Endothelial cell of umbilical vein (primary cell): ENCODE measurements at places on chromosomes 16 and 17. TPM values are rescaled to one million over a fixed set of nuclear protein-coding genes. Genes with fewer than 3 reads are reported as not detected.

DNA sequence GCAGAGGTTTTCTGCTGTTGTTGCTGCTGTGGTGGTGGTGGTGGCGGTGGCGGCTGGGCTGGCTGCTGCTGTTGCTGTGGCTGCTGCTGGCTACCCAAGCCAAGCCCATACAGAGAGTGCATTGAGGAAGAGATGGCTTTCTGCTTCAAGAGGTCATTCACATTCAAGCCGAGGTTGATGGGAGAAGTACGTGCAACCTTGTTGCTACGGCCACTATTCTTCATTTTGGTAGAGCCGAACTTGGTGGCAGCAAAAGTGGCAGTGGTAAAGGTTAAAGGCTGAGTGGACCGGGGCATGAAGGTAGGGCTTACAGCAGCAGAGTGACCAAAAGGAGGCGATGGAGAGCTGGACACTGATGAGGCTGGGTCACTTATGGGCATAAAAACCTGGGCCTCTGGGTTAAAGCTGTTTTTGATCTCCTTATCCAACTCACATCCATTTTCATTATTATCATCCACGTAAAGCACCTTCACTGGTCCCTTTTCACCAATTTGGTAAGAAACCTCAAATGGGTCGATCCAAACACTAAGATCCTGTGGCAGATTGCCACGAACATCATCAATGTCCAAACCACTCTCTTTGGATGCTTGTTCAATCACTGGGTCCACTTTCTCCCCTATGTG, 2.8 kb downstream of the TOB1 start:
- peaks cover 5% of the 10 kb centered on the region for H3K36me3 ChIP-seq
- H3K27me3 ChIP-seq: no peaks in the 10 kb centered on the region

GRCh38 chr17:50221864-50222545, 20.6 kb upstream of the COL1A1 start:
- no peak overlapping the region for H3K27ac ChIP-seq
- no peak overlapping the region for H3K4me3 ChIP-seq
- H3K27me3 ChIP-seq: peaks cover 36% of the 10 kb centered on the region

GRCh38 chr16:11563493-11564040, 23.2 kb downstream of the LITAF start:
- no peaks in the 10 kb centered on the region for H3K36me3 ChIP-seq
- no peak for DNase-seq
- no peaks in the 10 kb centered on the region for H3K27me3 ChIP-seq
- no peak overlapping the region for H3K27ac ChIP-seq
- H3K4me3 ChIP-seq: no peak overlapping the region
- peaks cover 11% of the 10 kb centered on the region for H3K4me1 ChIP-seq

- no peak overlapping the region for H3K27ac ChIP-seq
- H3K36me3 ChIP-seq: no peaks in the 10 kb centered on the region
- no peaks in the 10 kb centered on the region for H3K4me1 ChIP-seq
- no peak overlapping the region for H3K4me3 ChIP-seq
- no peak for DNase-seq
These were observed 7.0 kb upstream of the SLC39A11 start for GRCh38 chr17:73099511-73099910.

- peaks cover 11% of the 10 kb centered on the region for H3K36me3 ChIP-seq
- H3K27ac ChIP-seq: no peak overlapping the region
- DNase-seq: no peak
- no peaks in the 10 kb centered on the region for H3K27me3 ChIP-seq
- no peaks in the 10 kb centered on the region for H3K4me1 ChIP-seq
These were observed 38.6 kb downstream of the LITAFD start for GRCh38 chr16:8920645-8921346.

GRCh38 chr17:57542510-57542909, 202.6 kb downstream of the CCDC182 start:
- DNase-seq: no peak
- peaks cover 5% of the 10 kb centered on the region for H3K4me1 ChIP-seq
- no peak overlapping the region for H3K4me3 ChIP-seq
- no peaks in the 10 kb centered on the region for H3K36me3 ChIP-seq
- no peak overlapping the region for H3K27ac ChIP-seq

GRCh38 chr17:45342306-45342705, 25.5 kb upstream of the MAP3K14 start:
- H3K36me3 ChIP-seq: no peaks in the 10 kb centered on the region
- peaks cover 32% of the 10 kb centered on the region for H3K4me1 ChIP-seq
- no peak for DNase-seq
- H3K27me3 ChIP-seq: no peaks in the 10 kb centered on the region
- no peak overlapping the region for H3K4me3 ChIP-seq

- H3K36me3 ChIP-seq: peaks cover 18% of the 10 kb centered on the region
- no peak overlapping the region for H3K4me3 ChIP-seq
- H3K27me3 ChIP-seq: no peaks in the 10 kb centered on the region
- no peak overlapping the region for H3K27ac ChIP-seq
These were observed 2.5 kb downstream of the PSME3 start for GRCh38 chr17:42835732-42836131.

GRCh38 chr17:78041386-78042179, 83.1 kb downstream of the TNRC6C start:
- peaks cover 2% of the 10 kb centered on the region for H3K36me3 ChIP-seq
- DNase-seq: no peak
- peaks cover 21% of the 10 kb centered on the region for H3K4me1 ChIP-seq

DNA sequence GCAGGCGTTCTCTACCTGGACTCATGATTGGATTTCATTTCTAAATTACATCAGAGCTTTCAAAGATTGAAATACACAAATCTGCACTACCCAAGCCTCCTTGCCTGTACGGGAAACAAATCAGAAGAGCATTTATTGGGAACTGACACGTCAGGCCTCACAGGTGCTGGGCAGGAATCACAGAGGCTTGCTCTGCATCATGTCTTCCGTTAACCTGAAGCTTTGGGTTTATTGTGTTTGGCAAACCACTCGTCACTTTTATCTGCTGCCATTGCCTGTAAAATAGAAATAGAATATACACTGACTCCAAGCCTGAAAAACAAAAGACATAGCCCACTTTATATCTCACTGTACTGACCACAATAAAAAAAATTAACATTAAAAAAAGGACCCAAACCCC, 7.9 kb upstream of the GEMIN4 start:
- no peak overlapping the region for H3K27ac ChIP-seq
- H3K27me3 ChIP-seq: no peaks in the 10 kb centered on the region
- peaks cover 9% of the 10 kb centered on the region for H3K4me1 ChIP-seq
- no peak overlapping the region for H3K4me3 ChIP-seq
- no peak for DNase-seq
- peaks cover 20% of the 10 kb centered on the region for H3K36me3 ChIP-seq

DNA sequence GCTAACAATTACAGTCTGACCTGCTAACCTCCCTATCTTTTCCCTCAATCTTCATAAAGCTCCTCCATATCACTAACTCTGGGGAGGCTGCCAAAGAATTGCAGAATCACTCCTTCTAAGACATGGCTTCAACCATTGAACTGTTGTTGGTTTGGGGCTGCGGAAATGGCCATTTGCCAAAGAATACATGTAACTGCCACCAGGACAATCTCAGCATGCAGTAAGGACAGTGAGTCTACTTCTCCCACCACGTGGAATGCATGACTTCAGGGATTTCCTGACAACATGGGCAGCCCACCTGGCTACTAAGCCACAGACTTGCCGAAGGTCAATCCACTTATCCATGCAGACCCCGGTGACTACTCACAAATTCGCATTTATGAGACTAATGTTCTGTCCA, 104.3 kb upstream of the NUDT7 start:
- no peaks in the 10 kb centered on the region for H3K27me3 ChIP-seq
- peak; percentile 85 for DNase-seq
- H3K27ac ChIP-seq: peak overlapping the region; percentile 35
- no peaks in the 10 kb centered on the region for H3K36me3 ChIP-seq

GRCh38 chr17:64234961-64235360, 28.1 kb downstream of the TEX2 start:
- H3K27ac ChIP-seq: no peak overlapping the region
- no peak overlapping the region for H3K4me3 ChIP-seq
- no peaks in the 10 kb centered on the region for H3K36me3 ChIP-seq
- no peaks in the 10 kb centered on the region for H3K27me3 ChIP-seq
- DNase-seq: no peak

- H3K4me1 ChIP-seq: peaks cover 2% of the 10 kb centered on the region
- DNase-seq: peak; percentile 75
- no peak overlapping the region for H3K4me3 ChIP-seq
- peaks cover 2% of the 10 kb centered on the region for H3K36me3 ChIP-seq
- H3K27ac ChIP-seq: no peak overlapping the region
- no peaks in the 10 kb centered on the region for H3K27me3 ChIP-seq
These were observed 30.0 kb downstream of the TBCD start for GRCh38 chr17:82781894-82782274.

GRCh38 chr17:4150096-4150495, 7.1 kb downstream of the CYB5D2 start:
- DNase-seq: no peak
- no peak overlapping the region for H3K27ac ChIP-seq
- no peaks in the 10 kb centered on the region for H3K36me3 ChIP-seq
- H3K4me1 ChIP-seq: no peaks in the 10 kb centered on the region

DNA sequence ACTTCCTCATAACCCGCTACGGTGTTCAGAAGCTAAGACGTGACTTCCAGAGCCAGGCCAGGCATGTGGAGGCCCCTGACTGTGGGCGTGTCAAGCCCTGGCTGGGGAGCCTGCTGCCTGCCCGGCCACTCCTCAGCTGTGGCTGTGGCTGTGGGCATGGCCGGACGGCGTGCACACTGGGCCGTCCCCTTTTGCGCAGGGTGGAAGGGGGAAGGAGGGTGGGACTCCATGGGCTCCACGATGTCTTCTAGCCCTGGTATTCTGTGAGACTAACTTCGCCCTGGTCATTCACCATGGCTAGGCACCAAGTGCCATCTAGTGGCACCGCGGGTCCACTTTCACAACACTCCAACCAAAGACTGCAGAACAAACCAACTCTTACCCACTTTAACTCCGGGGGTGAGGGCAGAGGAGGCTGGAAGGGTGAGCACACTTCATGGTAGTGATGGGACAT, 67.9 kb downstream of the N4BP1 start:
- no peak overlapping the region for H3K4me3 ChIP-seq
- H3K27ac ChIP-seq: no peak overlapping the region

- no peak overlapping the region for H3K4me3 ChIP-seq
- H3K27me3 ChIP-seq: no peaks in the 10 kb centered on the region
- DNase-seq: no peak
- H3K27ac ChIP-seq: no peak overlapping the region
- no peaks in the 10 kb centered on the region for H3K4me1 ChIP-seq
- H3K36me3 ChIP-seq: no peaks in the 10 kb centered on the region
These were observed 161.5 kb downstream of the PHKB start for GRCh38 chr16:47622451-47623176.

GRCh38 chr17:9419932-9420453, 155.6 kb downstream of the STX8 start:
- no peaks in the 10 kb centered on the region for H3K4me1 ChIP-seq
- H3K27me3 ChIP-seq: no peaks in the 10 kb centered on the region
- H3K36me3 ChIP-seq: no peaks in the 10 kb centered on the region
- no peak overlapping the region for H3K27ac ChIP-seq

- no peak overlapping the region for H3K4me3 ChIP-seq
- no peak for DNase-seq
- H3K36me3 ChIP-seq: no peaks in the 10 kb centered on the region
- H3K27ac ChIP-seq: no peak overlapping the region
- no peaks in the 10 kb centered on the region for H3K4me1 ChIP-seq
These were observed 220.4 kb downstream of the CBLN1 start for GRCh38 chr16:49061137-49061714.

- H3K27me3 ChIP-seq: no peaks in the 10 kb centered on the region
- no peaks in the 10 kb centered on the region for H3K4me1 ChIP-seq
- DNase-seq: no peak
- H3K4me3 ChIP-seq: no peak overlapping the region
These were observed 13.7 kb upstream of the TRPV3 start for GRCh38 chr17:3571043-3571900.

GRCh38 chr17:34533806-34534527, 45.4 kb upstream of the TMEM132E start:
- H3K36me3 ChIP-seq: no peaks in the 10 kb centered on the region
- no peak overlapping the region for H3K27ac ChIP-seq
- DNase-seq: no peak
- H3K4me1 ChIP-seq: no peaks in the 10 kb centered on the region
- no peaks in the 10 kb centered on the region for H3K27me3 ChIP-seq

- DNase-seq: no peak
- H3K27me3 ChIP-seq: no peaks in the 10 kb centered on the region
These were observed 11.2 kb downstream of the NF1 start for GRCh38 chr17:31105991-31106390.

GRCh38 chr17:77416105-77416713, 275.4 kb downstream of the SEC14L1 start:
- no peaks in the 10 kb centered on the region for H3K36me3 ChIP-seq
- H3K4me3 ChIP-seq: no peak overlapping the region
- H3K4me1 ChIP-seq: peaks cover 8% of the 10 kb centered on the region
- DNase-seq: no peak

- H3K27ac ChIP-seq: no peak overlapping the region
- no peaks in the 10 kb centered on the region for H3K27me3 ChIP-seq
- H3K36me3 ChIP-seq: peaks cover 42% of the 10 kb centered on the region
These were observed 5.6 kb downstream of the NFE2L1 start for GRCh38 chr17:48053758-48054237.

GRCh38 chr17:40949418-40949817, 12.0 kb upstream of the KRT23 start:
- no peak for DNase-seq
- no peaks in the 10 kb centered on the region for H3K4me1 ChIP-seq
- no peak overlapping the region for H3K27ac ChIP-seq
- no peak overlapping the region for H3K4me3 ChIP-seq
- H3K27me3 ChIP-seq: peaks cover 10% of the 10 kb centered on the region

- no peaks in the 10 kb centered on the region for H3K36me3 ChIP-seq
- no peak overlapping the region for H3K27ac ChIP-seq
- H3K4me1 ChIP-seq: no peaks in the 10 kb centered on the region
- DNase-seq: no peak
- H3K4me3 ChIP-seq: no peak overlapping the region
- no peaks in the 10 kb centered on the region for H3K27me3 ChIP-seq
These were observed 36.8 kb downstream of the ASPA start for GRCh38 chr17:3512505-3513171.

The ZNF205 gene
- total RNA-seq: 15.5 and 18.5 TPM in 2 replicates

The NDRG4 gene
- total RNA-seq: 31.0 and 35.8 TPM in 2 replicates

The SDR42E2 gene
- total RNA-seq: 0.13 and 0.21 TPM in 2 replicates

The GJC1 gene
- total RNA-seq: 35.9 and 39.7 TPM in 2 replicates

The GNG13 gene
- total RNA-seq: not detected in 2 replicates

The CCL11 gene
- not detected in 2 replicates for total RNA-seq

The C16orf46 gene
- total RNA-seq: 0.53 TPM in 1 of 2 replicates, not detected in the other

The DOC2A gene
- 0.58 and 0.60 TPM in 2 replicates for total RNA-seq

The ZFP90 gene
- total RNA-seq: 18.4 and 22.4 TPM in 2 replicates

The CCT6B gene
- total RNA-seq: 0.78 and 1.6 TPM in 2 replicates

The CA7 gene
- not detected in 2 replicates for total RNA-seq

The ODAD4 gene
- 0.60 and 1.0 TPM in 2 replicates for total RNA-seq

The CUEDC1 gene
- total RNA-seq: 27.7 and 28.5 TPM in 2 replicates

The SLC46A1 gene
- total RNA-seq: 1.8 and 4.1 TPM in 2 replicates

The CORO6 gene
- 7.8 and 10.7 TPM in 2 replicates for total RNA-seq
